Activated CD8-positive, alpha-beta memory T cell treated with anti-CD3 and anti-CD28 coated beads for 1 hour (primary cell): ENCODE measurements at places on chromosomes 6 and 20.

DNA sequence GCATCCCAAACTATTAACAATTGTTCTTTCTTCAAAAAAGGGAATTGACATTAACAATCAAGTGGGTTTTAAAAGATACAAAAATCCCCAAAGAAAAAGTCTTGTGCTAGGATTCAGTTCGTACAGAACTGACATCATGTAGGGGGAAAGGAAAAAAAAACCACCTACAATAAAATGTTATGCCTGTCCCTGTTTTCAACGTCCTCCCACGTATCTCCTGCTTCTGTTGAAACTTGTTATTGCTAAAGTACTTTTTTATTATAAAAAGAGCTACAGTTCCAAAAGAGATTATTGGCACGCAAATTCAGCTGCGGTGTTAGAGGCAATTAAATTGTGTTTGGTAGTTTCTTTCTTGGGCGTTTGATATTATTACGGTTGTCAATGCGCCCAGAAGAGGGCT lies 102.8 kb upstream of the PHACTR1 start:
- DNase-seq, result no peak

- DNase-seq, result no peak
Measured at GRCh38 chr20:22282696-22283095, 301.7 kb downstream of the FOXA2 start.

- DNase-seq, result no peak
Measured at GRCh38 chr20:51610761-51611624, 68.5 kb upstream of the NFATC2 start.

- no peak for DNase-seq
Measured at GRCh38 chr20:58094698-58095097, 133.8 kb downstream of the ANKRD60 start.

DNA sequence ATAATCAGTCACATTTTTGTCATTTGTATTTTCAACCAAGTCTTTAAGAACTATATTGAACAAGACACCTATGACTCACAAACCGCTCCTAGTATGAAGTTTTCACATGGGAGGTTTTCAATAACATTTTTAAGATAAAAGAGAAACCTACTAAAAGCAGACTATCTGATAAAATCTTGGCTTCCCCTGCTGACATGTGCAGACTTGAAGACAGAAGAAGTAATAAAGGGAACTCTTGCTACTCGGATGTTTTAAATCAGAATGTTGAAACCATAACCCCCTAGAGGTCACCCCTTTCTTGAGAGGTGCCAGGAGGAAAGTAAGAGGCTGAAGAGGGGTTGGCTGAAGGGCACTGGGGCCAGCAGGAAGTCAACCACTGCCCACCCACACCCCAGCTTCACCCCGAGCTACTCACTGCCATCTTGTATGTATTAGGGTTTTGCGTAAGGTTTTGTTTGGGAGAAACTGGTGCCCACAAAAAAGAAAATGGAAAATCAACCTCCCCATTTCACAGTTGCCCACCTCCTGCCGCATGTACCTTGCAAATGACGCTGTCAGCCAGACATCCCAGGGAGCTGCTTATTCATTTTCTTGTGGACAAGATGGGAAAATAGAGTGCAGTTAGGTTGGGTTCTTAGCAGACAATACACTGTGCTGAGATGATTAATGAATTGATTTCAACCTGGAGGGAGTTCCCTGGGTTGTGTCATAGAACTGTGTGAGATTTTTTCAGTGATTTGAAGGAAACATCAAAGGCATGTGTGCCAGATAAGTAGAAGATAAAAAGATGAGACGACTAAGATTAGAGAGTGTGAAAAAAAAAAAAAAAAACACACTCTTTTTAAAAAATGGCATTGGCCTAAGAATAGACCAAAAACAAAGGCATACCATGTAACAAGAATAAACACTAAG lies 83.2 kb upstream of the TAB2 start:
- no peak for DNase-seq

- no peak for DNase-seq
Measured at GRCh38 chr6:106066989-106067388, 19.1 kb upstream of the PRDM1 start.

- DNase-seq, result no peak
Measured at GRCh38 chr6:166949528-166950442, 6.6 kb downstream of the RNASET2 start.

GRCh38 chr6:11815231-11815630 lies 36.6 kb upstream of the ADTRP start:
- DNase-seq, result no peak

DNA sequence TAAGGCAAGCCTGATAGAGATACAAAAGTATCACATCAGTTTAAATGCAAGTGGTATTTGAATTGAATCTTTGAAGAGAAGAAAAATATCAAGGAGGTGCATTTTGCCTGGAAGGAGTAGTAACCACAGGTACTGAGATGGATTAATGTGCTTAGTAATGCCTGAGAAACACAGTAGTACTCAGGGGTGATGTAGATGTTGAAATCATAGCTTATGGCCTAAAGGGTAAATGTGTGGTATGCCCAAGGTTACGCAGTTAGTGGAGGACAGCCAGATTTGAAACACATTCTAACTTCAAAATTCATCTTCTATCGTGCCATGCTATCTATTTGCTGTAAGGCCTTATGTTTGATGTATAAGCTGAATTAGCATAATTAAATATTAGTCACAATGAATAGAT lies 55.9 kb downstream of the STXBP5 start:
- DNase-seq, result no peak

- DNase-seq, result no peak
Measured at GRCh38 chr6:53300656-53301551, 47.8 kb downstream of the ELOVL5 start.

DNA sequence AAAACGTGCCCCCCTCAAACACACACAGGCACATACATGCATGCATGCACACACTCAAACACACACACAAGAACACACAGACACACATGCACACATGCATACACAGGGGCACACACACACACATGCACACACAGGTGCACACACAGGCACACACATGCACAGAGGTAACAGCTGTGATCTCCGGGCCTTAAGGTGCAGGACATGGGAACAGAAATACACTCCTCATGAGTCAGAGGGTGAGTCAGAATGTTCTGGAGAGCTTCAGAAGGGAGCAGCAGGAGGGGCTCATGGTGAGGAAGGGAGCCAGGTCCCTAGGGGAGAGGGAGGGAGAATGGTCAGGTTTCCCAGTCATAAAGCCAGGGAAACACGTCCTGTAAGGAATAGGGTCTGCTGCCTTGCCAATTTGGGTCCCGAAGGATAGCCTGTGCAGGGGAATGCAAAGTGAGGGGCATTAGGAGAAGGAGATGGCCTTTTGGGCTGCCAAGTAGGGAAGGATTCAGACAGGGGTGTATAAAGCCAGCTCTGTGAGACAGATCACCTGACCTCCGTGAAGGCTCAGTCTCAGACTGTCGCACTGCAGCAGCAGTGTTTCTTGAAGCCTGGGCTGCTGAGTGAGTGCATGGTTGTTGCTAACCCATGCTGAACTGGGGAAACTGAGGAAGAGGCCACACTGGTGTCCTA lies 123.9 kb downstream of the MAFB start:
- no peak for DNase-seq

DNA sequence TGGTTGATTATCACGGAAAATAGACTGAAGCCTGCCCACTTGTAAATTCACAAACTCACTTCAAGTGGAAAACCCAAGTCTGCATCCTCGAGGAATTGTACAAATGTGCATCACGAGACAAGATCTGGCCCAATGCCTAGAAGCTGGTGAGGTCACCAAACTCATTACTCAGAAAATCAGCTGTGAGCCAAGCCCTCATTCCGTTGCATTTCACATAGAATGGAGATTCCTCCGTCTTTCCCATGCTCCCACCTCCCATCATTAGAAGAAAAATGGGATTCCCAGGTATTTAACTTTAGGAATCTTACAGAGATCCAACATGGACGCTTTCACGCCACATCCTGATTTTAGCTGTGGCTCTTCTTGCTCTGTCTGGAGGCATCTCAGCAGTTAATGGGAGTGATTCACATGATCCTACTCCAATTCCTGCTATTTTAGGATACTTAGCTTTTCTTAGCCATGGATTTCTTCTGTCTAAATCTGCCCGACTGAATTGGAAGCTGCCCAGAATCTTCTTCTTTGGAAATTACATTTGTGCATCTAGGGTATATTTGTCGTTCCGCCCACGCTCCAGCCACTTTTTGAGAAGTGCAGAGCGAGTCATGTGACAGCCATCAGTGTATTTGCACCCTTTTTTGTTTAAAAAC lies 68.7 kb upstream of the STMND1 start:
- no peak for DNase-seq

DNA sequence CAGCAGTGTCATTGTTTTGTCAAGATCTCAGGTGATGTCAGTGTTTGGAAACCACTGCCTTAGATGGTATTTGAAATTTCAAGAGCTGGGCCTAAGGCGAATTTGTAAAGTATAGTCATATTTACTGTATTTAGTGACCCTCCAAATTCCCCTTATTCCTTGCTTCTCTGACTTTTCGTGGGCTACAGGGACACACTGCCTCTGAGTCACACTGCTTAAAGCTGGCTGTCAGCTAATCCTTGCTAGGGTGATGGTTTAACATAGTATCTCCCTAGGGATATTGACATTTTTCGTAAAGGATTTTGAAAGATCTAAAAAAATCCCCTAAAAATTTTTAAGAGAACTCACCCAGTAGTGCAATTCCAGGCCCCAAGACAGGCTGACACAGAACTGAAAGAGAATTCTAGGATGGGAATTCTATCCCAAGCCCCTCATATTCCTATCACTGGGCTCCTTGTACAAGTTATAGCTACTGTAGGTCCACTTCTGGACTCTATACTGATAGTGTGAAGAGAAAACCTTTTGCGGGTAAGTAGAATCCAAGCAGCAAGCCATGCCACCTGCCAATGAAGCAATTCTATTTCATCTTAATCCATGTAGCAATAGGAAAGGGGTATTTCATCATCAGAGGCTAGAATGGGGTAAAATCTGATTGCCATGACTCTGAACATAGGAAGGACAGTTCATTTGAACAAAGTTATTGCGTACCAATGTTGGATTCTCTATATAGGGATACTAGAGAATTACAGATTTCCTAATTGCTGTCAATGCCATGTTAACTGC lies 4.3 kb downstream of the BMP6 start:
- no peak for DNase-seq

DNA sequence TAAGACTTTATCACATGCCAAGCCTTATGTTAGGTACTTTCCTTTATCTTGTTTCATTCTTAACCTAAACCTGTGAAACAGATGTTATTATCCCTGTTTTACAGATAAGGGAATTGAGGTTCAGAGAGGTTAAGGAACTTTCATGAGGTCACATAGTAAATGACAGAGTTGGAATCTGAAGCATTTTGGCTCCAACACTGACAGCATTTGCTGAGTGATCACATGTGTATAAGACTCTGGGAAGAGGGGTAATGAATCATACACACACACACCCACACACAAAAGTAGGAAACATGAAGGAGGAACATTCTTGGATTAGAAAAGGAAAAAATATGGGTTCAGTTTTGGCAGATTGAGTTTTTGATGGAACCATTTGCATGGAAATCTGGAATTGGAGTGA lies 212.5 kb downstream of the GJA1 start:
- DNase-seq, result no peak

DNA sequence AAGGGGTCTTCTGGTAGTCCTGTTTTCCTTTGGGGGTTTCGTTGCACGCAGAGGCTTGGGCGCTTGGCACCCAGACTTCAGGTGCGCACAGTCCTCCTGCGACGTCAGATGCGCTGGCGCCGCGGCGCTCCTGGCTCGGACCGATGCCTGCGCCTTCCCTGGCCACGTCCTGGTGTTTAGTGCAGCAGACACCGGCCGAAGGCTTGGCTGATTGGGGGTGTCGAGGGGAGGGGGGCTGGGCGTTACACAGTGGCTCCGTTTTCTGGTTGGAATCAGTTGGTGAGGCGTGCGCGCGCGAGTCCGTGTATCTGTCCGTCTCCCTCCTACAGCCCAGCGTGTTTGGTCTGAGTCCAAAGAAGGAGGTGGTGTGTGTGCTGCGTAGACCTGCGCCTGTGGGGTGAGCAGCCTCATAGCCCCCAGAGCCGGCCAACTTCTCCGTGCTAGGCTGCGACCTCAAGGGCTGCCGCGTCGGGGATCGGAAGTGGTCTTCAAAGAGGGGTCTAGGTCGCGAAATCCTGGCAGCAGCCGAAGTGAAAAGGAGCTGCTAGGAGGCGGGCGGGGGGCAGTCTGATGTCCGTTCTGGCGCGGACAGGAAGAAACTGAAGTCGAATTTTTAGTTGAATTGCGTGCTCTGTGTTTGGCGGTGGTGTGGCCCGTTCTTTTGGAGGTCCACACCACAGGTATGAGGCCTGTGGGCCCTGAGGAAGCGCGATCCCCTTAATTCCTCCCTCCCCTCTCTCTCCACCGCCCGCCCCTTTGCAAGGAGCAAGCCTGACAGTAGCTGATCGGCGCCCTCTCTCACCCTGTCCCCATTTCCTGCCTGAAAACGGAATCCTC lies 1.5 kb downstream of the SYNDIG1 start:
- DNase-seq, result no peak

GRCh38 chr6:33202799-33203198 lies 1.7 kb upstream of the HSD17B8 start:
- DNase-seq, result no peak

- DNase-seq, result no peak
Measured at GRCh38 chr6:48068278-48069251, 42.4 kb downstream of the PTCHD4 start.

- DNase-seq, result no peak
Measured at GRCh38 chr20:45251884-45252560, 2.3 kb downstream of the SLPI start.

DNA sequence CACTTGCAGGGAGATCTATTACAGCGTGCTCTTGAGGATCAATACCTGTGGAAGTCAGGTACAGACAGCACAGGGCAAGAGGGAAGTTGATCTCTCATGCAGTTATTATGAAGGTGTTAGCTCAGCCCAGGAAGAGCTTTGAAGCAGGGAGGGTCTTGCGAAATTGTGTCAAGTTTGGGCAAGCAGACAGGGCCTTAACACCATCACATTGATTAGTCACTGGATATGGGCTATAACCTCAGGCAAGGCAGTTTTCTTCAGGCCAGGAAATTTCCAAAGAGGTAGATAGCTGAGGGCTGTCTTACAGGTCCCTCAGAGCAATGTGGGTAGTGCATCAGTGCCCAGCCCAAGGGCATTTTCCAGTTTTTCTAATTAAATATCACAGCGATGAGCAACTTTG lies 643.8 kb downstream of the DHX35 start:
- DNase-seq, result no peak

DNA sequence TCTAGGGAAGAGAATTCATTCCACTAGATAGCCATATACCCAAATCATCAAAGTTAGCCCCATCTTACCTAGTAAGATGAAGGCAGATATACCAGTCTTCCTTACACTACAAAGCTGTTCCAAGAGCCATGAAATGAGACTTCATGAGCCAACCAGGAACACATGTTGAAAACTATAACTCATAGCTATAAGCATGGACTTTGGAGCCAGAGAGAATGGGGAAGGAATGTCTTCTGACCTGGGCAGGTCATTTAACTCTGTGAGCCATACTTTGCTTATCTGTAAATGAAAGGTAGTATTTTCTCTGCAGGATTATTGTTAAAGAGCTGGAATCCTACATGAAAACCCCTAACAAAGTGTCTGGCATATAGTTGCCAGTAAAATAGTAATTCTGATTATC lies 27.3 kb downstream of the ADGRF5 start:
- DNase-seq, result no peak
